ENCODE measurements at places on chromosomes 12 and 14. TPM values are rescaled to one million over a fixed set of nuclear protein-coding genes. Genes with fewer than 3 reads are reported as not detected.

Gene SLC17A8
- total RNA-seq = not detected

Gene SERPINA4
- not detected for total RNA-seq

Gene CHPT1
- 21.5 TPM for total RNA-seq

- no peak for DNase-seq
These were observed 87.6 kb upstream of the SSTR1 start for GRCh38 chr14:38120109-38120508.

DNA sequence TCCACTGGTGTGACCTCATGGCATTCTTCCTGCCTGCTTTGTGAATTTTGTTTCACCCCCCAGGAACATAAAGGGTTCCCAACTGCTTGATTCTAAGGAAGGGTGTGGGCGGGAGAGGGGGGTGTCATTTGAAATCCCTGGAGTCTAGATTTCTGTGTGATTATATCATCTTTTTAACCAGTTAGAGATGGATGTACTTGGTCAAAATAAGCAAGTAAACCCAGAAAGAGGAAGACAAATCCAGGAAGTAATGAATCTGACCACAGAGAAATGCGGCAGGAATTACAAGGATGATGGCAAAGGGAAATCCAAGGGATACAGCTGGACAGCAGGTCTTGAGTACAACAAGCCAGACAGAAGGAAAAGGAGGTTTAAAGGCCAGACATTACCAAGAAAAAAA, 38.9 kb downstream of the DMAC2L start:
- DNase-seq = no peak

GRCh38 chr14:89550821-89551220, 133.8 kb upstream of the FOXN3 start:
- DNase-seq = no peak

- no peak for DNase-seq
These were observed 190.9 kb downstream of the SOX5 start for GRCh38 chr12:23758608-23759007.

Measured in activated naive CD8-positive, alpha-beta T cell treated with anti-CD3 and anti-CD28 coated beads for 36 hours (primary cell).